Activated CD8-positive, alpha-beta memory T cell treated with anti-CD3 and anti-CD28 coated beads, Interleukin-2, amount 10 ng/mL, durations not matched to agents 7 days and 5 days (primary cell): ENCODE measurements at places on chromosomes 11 and 22. TPM values are rescaled to one million over a fixed set of nuclear protein-coding genes. Genes with fewer than 3 reads are reported as not detected.

DNA sequence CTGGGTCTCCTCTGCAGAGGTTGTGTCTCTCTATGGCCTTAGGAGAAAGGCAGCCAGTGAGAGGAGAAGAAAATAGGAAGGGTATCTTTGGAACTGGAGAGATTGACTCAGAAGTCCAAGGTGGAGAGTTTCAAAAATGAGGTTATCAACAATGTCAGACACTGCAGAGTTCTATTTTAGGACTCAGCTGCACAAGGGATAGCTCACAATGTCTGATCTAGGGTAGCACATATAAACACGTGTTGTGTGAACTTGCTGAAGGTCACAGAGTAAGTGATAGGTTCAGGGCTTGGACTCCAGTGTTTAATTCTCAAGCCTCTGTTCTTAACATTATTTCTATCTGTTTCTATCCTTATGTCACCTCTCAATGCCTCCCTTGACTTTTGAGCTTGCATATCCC lies 305.0 kb upstream of the LARGE1 start:
- DNase-seq = no peak
- no peaks in the 10 kb centered on the region for H3K36me3 ChIP-seq
- no peak overlapping the region for H3K4me3 ChIP-seq
- no peaks in the 10 kb centered on the region for H3K27me3 ChIP-seq

- no peak for DNase-seq
- no peak overlapping the region for H3K4me3 ChIP-seq
- no peak overlapping the region for H3K27ac ChIP-seq
- H3K27me3 ChIP-seq = no peaks in the 10 kb centered on the region
- no peaks in the 10 kb centered on the region for H3K4me1 ChIP-seq
- no peaks in the 10 kb centered on the region for H3K36me3 ChIP-seq
These were observed 100.7 kb downstream of the NAV2 start for GRCh38 chr11:19813158-19813879.

The APOL2 gene
- 86.4 TPM for total RNA-seq

The HBB gene
- not detected for total RNA-seq

GRCh38 chr22:42673898-42674401 lies 24.8 kb upstream of the CYB5R3 start:
- no peak for DNase-seq
- H3K36me3 ChIP-seq = no peaks in the 10 kb centered on the region
- peaks cover 13% of the 10 kb centered on the region for H3K4me1 ChIP-seq

The OR6A2 gene
- total RNA-seq = not detected

DNA sequence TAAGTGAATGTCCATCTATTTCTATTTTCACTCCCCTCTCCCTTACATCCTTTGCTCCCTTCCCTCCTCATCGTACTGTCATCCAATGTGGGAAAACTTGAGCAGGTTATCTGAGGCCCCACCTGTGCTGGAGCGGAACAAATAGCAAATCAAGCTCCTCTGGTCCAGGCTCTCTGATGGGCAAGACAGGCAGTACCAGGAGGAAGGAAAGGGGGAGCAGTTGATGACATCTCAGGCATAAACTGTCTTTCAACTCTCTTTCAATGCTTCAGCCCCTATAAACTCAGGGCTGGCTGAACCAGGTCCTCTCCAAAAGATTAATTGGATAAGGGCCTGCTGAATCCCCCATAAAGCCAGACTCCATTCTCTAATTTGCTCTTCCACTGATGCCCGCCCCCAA lies 1.5 kb upstream of the CCKBR start:
- peaks cover 5% of the 10 kb centered on the region for H3K4me1 ChIP-seq
- no peaks in the 10 kb centered on the region for H3K36me3 ChIP-seq
- H3K27ac ChIP-seq = no peak overlapping the region

- H3K4me1 ChIP-seq = no peaks in the 10 kb centered on the region
- H3K27ac ChIP-seq = no peak overlapping the region
- H3K36me3 ChIP-seq = no peaks in the 10 kb centered on the region
- H3K4me3 ChIP-seq = no peak overlapping the region
- no peak for DNase-seq
These were observed 61.5 kb downstream of the PRSS23 start for GRCh38 chr11:86861810-86862209.

The TEX54 gene
- total RNA-seq = not detected

The OR2D2 gene
- 0.21 TPM for total RNA-seq

The MN1 gene
- 0.14 TPM for total RNA-seq

The FAM168A gene
- 20.5 TPM for total RNA-seq

GRCh38 chr11:64227405-64227956 lies 1.4 kb downstream of the NUDT22 start:
- peak overlapping the region; percentile 88 for H3K27ac ChIP-seq
- H3K4me3 ChIP-seq = peak overlapping the region; percentile 87
- peaks cover 1% of the 10 kb centered on the region for H3K36me3 ChIP-seq
- H3K4me1 ChIP-seq = peaks cover 46% of the 10 kb centered on the region

The KCNE3 gene
- total RNA-seq = 0.16 TPM

DNA sequence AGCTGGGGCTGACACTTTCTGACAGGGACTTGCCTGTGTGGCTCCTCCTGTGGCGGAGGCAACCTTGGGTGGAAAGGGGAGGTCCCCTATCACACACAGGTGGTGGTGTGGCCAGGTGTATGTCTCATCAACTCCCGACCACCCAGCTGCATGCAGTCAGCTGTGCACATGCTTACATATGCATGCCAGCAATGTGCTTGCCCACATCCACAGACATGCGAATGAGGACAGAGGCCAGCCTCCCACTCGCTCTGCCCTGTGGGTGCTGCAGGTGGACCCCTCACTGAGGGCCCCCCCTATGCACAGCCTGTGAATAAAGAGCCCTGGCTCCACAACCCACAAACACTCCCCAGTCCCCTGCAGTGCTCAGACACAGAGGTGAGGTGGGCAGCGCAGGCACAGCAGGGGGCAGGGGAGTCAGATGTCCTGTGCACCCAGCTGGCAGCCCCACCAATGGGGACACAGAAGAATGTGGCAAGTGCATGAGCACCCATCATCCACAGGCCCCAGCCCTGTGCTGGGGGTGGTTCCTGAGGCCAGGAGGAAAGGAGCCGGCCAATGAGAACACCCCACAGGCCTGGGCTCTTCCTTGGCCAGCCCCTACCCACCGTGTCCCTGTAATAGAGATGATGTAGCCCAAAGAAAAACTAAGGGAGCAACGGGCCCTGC lies 9.5 kb downstream of the GNB1L start:
- no peak overlapping the region for H3K27ac ChIP-seq
- H3K4me1 ChIP-seq = peaks cover 3% of the 10 kb centered on the region
- peaks cover 12% of the 10 kb centered on the region for H3K36me3 ChIP-seq
- H3K4me3 ChIP-seq = no peak overlapping the region

The DBX1 gene
- total RNA-seq = not detected

- H3K4me3 ChIP-seq = no peak overlapping the region
- no peaks in the 10 kb centered on the region for H3K27me3 ChIP-seq
- H3K4me1 ChIP-seq = no peaks in the 10 kb centered on the region
These were observed 22.3 kb downstream of the ARHGAP42 start for GRCh38 chr11:100709233-100709957.

DNA sequence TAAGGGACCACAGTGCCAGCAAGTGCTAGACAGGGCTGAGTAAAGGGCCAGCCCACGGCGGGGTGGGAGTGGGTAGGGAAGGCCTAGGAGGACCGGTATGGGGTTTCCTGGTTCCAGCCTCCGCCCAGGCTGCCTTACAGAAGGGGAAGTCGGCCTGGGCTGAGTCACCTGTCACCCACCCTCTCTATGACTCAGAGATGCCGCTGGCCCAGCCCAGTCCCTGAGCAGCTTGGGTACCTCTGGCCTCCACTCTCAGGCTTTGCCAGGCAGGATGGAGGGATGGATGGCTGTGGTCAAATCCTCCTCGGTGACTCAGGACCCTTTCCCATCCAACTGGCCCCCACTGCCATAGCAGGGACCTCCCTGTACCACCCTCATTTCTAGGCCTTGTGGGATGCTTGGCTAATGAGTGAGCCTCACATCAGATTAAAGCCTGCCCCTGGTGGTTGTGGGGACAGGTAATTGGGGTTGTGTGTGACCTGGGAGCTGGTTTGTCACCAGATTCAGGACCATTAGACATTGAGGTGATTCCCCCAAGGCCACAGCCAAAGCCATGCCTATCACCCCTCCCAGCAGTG lies 13.9 kb downstream of the SLC35E4 start:
- H3K27ac ChIP-seq = peak overlapping the region; percentile 86
- H3K4me3 ChIP-seq = no peak overlapping the region
- peak; percentile 90 for DNase-seq
- H3K4me1 ChIP-seq = peaks cover 31% of the 10 kb centered on the region

- H3K4me3 ChIP-seq = no peak within 1 kb of the TSS
- peaks cover 11% of the 10 kb centered on the region for H3K4me1 ChIP-seq
- H3K27ac ChIP-seq = no peak within 1 kb of the TSS
- no peaks in the 10 kb centered on the region for H3K36me3 ChIP-seq
- DNase-seq = no peak
These were observed at the start of gene ALDH3B1 for GRCh38 chr11:68010090-68011041. TSS of gene ALDH3B1 (plus strand) at chr11:68010327. CDS start at chr11:68015298, 4,971 bp downstream.

The APLNR gene
- total RNA-seq = not detected

The MMP8 gene
- not detected for total RNA-seq

GRCh38 chr22:18157714-18158028 lies 7.7 kb downstream of the USP18 start:
- peaks cover 54% of the 10 kb centered on the region for H3K36me3 ChIP-seq
- H3K4me3 ChIP-seq = no peak overlapping the region
- H3K27ac ChIP-seq = no peak overlapping the region
- no peak for DNase-seq

The TPST2 gene
- total RNA-seq = 81.6 TPM

The RFPL1 gene
- total RNA-seq = not detected

DNA sequence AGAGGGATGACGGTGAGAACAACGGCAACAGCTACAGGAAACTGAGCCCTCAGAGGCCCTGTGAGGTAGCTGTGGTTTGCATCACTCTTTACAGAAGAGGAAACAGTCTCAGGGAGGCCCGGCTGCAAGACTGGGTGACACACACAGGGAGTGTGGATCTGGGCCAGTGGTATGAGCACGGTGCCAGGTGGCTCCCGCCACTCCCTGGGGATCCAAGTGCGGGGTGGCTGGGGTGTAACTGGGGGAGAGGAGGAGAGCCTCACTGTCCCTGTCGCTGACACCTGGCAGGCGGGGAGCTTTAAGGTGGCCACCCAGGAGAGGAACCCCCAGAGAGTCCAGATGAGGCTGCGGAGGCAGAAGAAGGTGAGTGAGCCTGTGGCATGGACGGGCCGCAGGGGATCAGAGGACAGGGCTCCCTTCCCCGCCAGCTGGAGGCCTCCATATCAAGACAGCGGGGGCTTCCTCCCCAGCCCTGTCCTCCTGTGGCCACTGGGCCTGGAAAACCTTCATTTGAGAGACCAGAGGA lies 5.6 kb downstream of the RGL4 start:
- peaks cover 52% of the 10 kb centered on the region for H3K4me1 ChIP-seq
- peaks cover 55% of the 10 kb centered on the region for H3K36me3 ChIP-seq
- H3K27ac ChIP-seq = peak overlapping the region; percentile 100
- peak; percentile 95 for DNase-seq
- H3K27me3 ChIP-seq = no peaks in the 10 kb centered on the region

GRCh38 chr22:47996446-47996857 lies 1234.0 kb downstream of the TBC1D22A start:
- DNase-seq = no peak
- no peaks in the 10 kb centered on the region for H3K4me1 ChIP-seq
- H3K27me3 ChIP-seq = no peaks in the 10 kb centered on the region
- no peak overlapping the region for H3K27ac ChIP-seq
- no peak overlapping the region for H3K4me3 ChIP-seq

- H3K27ac ChIP-seq = peak overlapping the region; percentile 85
- DNase-seq = no peak
- peaks cover 36% of the 10 kb centered on the region for H3K4me1 ChIP-seq
- H3K27me3 ChIP-seq = no peaks in the 10 kb centered on the region
These were observed 12.1 kb downstream of the DERL3 start for GRCh38 chr22:23826510-23827350.

DNA sequence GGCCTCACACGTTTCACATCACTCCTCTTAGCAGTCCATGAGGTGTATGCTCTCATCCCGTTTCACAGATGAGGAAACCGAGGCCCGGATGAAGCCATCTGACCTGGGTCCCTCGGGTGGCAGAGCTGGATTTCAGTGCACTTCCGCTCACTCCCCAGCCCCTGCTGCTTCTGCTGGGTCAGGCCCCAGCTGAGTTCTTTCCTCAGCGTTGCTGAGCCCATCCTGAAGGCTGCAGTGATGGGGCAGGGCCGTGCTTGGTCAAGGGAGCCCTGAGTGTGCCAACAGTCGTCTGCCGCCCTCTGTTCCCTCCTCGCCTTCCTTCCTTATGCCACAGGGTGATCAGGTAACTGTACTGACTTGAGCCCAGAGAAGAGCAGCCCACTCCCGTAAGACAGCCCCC lies 12.1 kb downstream of the TRMU start:
- peaks cover 28% of the 10 kb centered on the region for H3K36me3 ChIP-seq
- H3K27me3 ChIP-seq = no peaks in the 10 kb centered on the region
- no peak overlapping the region for H3K27ac ChIP-seq
- DNase-seq = no peak
- H3K4me3 ChIP-seq = no peak overlapping the region
- H3K4me1 ChIP-seq = no peaks in the 10 kb centered on the region

DNA sequence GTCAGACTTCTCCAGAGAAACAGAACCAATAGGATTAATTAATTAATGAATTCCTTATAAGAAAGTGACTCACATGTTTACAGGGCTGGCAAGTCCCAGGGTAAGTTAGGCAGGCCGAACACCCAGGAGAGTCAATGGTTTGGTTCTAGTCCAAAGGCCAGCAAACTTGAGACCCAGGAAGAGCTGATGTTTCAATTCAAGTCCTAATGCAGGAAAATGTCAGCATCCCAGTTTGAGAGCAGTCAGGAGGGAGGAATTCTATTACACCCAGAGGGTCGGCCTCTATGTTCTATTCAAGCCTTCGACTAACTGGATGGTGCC lies 466.0 kb downstream of the INSC start:
- no peaks in the 10 kb centered on the region for H3K36me3 ChIP-seq
- no peak for DNase-seq
- H3K4me1 ChIP-seq = no peaks in the 10 kb centered on the region
- no peak overlapping the region for H3K4me3 ChIP-seq
- H3K27ac ChIP-seq = no peak overlapping the region

DNA sequence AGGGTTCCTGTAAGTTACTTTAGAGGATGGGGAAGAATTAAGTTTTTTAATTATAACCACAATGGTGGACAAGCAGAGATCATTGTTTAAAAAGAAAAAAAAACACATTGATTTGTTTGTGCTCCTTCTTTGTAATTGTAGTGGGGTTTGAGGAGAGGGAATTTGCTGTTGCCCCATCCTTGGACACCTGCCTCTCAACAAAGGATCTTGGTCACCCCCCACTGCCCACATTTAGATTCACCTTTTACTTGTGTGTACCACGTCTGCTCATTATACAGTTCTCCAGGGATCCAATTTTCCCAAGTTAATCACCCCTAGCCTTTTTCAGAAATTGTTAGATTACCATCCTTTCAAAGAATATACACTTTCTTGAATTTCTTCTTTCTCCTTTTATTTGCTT lies 53.0 kb downstream of the DNAJC24 start:
- no peak overlapping the region for H3K27ac ChIP-seq
- H3K36me3 ChIP-seq = peaks cover 4% of the 10 kb centered on the region
- no peaks in the 10 kb centered on the region for H3K4me1 ChIP-seq
- H3K4me3 ChIP-seq = no peak overlapping the region
- H3K27me3 ChIP-seq = no peaks in the 10 kb centered on the region
- DNase-seq = no peak

The MISFA gene
- total RNA-seq = 0.85 TPM
